ENCODE measurements at places on chromosomes 2 and 18.

DNA sequence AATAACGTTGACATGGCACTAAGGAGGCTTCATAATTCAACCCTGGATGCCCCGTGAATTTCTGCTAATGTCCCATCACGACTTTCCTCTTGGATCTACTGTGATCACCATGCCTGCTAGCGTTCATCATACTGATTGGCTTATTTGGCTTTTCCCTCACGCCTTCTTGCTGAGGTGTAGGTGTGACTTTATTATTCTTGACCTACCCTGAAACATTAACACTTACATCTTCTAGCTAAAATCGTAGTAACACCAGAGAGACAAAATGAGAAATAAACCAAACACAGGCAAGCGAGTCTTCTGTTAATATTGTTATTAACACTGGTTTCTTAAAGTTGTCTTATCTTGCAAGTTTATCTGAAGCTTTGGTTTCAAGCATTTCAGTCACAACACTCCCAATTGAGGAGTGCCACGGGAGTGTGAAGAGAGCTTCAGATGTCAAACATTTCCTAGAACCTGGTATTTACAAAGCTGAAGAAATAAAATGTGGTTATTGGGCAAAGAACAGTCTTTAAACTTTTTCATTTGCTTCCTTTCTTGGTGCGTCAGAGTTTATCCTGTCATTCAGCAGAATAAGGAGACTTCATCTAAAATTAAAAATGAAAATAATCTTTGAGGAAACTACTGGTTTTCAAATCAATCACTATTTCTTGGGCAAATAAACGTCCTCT, 15.4 kb upstream of the STAT1 start:
- no peak for DNase-seq

DNA sequence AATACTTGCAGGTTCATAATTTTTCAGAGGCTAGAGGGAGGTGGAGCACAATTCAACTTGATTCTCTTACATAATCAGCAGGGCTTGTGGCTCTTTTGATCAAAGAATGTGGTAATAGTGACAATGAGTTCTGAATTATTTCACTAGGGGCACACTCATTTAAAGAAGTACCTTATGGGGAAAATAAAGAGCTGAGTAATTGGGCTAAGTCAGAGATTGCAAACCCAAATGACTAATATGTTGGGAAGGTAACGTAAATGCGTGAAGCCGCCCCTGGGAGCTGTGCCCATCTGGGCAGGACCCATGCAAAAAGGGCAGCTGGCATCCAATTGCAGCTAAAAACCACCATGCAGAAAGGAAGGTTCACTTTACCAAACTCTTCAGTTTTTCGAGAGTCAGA, 35.3 kb downstream of the NCKAP5 start:
- DNase-seq = no peak

DNA sequence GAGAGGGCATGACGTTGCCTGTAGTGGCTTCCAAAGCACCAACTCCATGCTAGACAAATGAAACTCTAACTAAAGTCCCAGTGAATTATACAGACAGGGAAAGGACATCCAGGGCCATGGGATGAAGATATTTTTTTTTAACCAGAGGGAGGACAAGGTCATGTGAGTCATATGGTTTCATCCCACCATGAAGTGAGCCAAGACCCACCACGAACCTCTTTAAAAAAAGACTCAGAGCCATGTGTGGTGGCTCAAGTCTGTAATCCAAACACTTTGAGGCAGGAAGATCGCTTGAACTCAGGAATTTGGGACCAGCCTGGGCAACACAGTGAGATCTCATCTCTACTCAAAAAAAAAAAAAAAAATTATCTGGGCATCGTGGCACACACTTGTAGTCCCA, 115.2 kb downstream of the LIPG start:
- DNase-seq = no peak

DNA sequence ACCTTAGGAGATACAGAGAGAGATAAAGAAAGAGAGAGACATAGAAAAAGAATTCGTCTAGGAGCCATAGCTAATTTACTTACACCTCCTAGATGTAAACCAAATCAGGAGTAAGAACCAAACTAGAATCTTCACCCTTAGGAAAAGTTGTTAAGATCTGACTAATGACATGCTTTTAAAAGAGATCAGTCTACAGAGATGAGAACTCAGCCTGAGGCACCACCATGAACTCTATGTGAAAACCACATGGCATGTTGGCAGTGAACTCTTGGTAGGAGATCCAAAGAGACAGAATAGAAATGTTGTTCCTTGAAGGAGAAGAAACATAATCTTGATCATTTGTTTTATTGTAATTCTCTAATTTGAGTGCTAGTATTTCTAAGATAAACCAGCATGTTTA, 585.4 kb upstream of the ID2 start:
- no peak for DNase-seq

- peak; percentile 71 for DNase-seq
Observed at GRCh38 chr18:35143622-35144596, 96.9 kb upstream of the ZNF397 start.

DNA sequence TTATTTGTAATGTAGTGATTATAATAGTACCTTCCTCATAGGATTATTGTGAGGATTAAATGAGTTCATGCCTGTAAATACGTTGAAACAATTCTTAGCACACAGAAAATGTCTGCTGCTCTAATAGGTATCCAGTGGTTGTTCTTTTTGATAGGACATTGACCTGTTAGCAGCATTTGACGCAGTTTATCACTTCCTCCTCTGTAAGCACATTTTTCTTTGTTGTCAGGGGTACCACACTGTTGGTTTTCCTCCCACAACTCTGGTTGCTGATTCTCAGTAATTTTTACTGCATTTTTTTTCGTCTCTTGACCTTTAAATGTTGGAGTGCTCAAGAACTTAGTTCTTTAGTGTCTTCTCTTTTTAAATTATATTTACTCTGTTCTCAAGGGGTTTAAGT, 15.4 kb downstream of the PPM1B start:
- no peak for DNase-seq

DNA sequence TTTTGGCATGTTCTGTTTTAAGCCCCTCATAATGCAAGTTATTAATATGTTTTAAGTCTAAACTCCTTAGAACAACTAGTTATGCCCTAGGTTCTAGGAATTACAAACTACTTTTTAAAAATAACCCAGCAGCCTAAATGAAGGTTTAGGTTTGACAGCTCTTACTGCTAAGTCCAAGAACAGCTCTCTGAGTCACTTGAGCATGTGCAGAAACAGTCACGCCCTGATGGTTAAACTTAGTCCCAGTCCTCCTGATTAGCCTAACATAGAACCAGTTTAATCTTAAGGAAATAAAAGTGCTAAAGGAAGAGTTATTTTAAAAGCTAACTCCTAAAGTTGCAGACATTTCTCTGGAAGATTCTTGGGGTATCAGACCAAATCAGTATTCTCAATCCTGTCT, 72.5 kb downstream of the RMDN2 start:
- no peak for DNase-seq

- DNase-seq = no peak
Observed at GRCh38 chr2:175463589-175464310, 282.2 kb upstream of the ATP5MC3 start.

DNA sequence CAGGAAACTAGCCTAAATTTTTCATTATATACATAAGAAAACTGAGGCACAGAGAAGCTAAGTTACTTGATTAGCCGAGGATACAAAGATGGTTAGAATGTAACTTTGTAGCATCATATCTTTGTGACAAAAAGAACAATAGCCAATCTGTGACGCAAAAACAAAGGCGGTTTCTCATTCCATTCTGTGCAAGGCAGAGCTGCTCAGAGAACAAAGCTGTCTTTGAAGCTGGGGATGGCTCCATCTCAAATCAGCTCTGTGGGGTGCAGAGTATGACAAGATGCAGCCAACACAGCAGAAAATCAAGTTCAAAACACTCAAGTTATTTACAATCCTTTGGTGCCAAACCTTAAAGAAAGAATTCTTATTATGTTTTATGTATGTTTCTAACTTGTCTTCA, 81.9 kb upstream of the VWC2L start:
- DNase-seq = peak; percentile 4

Measured in tongue (tissue), 3 donors.